ENCODE measurements at places on chromosomes 5 and 9.

- DNase-seq, result no peak
Measured at GRCh38 chr9:130535818-130536521, 43.4 kb upstream of the FUBP3 start.

- no peak for DNase-seq
Measured at GRCh38 chr5:178229861-178230260, 2.7 kb downstream of the PHYKPL start.

GRCh38 chr5:131392466-131393095 is 128.7 kb downstream of the CDC42SE2 start:
- DNase-seq, result no peak

DNA sequence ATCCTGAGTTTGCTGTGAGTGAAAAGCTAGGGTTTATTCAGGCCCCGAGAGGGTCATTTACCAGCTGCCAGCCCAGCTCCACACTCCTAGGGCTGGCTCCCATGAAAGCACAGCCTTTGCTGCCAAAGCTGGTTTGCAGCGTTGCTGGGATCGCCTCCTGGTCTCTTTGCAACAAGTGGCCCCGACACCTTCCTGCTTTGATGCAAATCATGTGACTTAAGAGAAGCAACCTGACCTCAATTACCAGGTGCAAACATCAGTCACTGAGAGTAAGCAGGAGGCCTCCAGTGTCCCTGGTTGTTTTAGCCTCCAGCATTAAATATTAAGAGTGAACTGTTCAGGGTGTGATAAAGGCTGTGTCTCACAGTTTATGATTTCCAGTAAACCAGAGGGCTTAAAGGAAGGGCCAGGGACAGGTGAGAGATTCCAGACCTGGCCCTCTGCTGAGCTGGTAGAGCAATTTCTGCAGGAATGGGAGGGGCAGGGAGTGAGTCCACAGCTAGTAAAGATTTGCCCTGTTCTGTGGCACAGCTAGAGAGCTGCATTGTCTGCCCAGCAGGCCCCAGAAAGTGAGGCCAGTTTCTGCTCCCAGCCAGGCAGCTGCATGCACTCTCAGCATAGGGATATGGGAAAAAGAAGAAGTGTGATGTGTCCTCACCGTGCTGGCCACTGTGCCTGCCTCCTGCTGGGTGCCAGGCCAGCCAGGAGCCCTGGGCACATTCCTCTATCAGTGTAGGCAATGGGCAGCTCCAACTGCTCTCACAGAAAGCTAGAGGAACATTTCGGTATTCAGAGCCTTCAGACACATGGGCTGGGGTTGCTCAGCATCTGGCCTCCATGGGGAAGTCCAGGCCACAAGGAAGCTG is 58.0 kb downstream of the SLC22A5 start:
- no peak for DNase-seq

- no peak for DNase-seq
Measured at GRCh38 chr5:143235423-143235822, 168.1 kb downstream of the NR3C1 start.

- DNase-seq, result no peak
Measured at GRCh38 chr9:123248630-123249029, 19.8 kb downstream of the STRBP start.

GRCh38 chr9:121704281-121704680 is 52.8 kb downstream of the DAB2IP start:
- no peak for DNase-seq

DNA sequence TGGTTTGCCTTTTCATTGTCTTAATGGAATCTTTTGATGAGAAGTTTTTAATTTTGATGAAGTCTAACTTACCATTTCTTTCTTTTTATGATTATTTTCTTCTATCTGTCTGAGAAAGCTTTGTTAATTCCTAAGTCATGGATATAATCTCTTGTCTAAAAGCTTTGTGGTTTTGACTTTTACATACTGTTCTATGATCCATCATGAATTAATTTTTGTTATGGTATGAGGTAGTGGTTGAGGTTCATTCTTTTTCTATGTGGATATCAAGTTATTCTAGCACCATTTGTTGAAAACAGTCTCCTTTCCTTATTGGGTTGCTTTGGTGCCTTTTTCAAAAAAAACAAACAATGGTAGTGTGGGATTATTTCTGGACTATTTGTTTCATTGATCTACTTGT is 20.4 kb downstream of the FBXO10 start:
- no peak for DNase-seq

GRCh38 chr9:109411069-109411761 is 86.9 kb downstream of the PTPN3 start:
- DNase-seq, result no peak

DNA sequence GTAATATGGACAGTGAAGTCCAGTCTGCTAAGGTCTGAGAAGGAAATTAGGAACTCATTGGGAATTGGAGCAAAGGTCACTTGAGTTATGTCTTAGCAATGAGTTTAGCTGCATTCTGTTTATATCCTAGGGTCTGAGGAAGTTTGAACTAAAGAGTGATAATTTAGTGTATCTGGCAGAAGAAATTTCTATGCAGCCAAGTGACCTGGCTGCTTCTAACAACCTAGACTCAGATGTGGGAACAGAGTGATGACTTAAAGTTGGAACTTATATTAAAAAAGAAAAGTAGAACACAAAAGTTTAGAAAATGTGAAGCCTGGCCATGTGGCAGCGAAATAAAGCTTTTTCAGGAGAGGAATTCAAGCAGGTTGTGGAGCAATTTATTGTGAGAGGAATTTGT is 106.2 kb downstream of the PRDM9 start:
- no peak for DNase-seq

DNA sequence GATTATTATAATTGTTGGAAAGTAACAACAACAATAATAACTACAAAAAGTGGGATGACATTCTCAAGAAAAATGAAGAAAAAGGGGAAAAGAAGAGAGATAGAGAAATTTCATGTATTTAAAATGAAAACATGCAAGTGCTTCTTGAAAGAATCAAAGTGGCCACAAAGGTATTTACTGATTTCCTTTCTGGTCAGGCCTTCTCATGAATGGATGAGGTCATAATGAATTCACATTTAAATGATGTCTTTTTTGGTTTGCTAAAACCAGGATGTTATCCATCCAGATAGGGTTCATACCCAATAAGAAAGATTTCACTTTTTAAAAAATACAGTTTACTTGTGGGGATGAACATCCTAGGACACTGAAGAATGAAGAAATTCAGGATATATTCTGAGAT is 446.4 kb upstream of the PTGER4 start:
- no peak for DNase-seq

- DNase-seq, result no peak
Measured at GRCh38 chr9:136688274-136689107, 1.2 kb upstream of the AGPAT2 start.

DNA sequence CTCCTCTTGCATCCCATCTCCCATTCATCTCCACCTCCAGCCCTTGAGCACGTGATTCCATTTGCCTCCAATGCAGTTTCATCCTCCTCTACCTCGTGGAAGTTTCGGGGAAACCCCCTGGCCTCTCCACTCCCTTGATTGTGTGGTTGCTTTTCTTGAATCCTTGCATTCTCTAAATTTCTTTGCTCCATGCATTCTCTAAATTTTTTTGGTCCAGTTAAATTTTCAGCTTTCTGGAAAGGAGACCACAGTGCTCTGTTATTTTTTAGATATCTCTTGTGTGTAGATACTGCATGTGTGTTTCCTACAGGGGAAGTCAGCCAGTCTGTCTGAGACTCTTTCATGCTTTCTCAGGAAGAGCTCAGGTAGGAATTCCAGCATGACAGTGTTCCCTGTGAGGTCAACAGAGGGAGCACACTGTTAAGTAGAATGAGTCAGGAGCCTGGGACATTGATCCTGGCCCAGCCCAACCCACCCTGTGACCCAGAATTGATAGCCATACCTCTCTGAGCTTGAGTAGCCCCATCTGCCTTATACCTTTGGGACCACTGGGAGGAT is 52.8 kb downstream of the AMBP start:
- no peak for DNase-seq

DNA sequence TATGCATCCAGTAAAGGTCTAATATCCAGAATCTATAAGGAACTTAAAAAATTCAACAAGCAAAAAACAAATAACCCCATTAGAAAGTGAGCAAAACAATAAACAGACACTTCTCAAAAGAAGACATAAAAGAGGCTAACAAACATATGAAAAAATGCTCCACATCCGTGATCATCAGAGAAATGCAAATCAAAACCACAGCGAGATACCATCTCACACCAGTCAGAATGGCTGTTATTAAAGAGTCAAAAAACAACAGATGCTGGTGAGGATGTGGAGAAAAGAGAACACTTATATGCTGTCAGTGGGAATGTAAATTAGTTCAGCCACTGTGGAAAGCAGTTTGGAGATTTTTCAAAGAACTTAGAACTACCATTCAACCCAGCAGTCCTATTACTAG is 86.1 kb downstream of the WWC1 start:
- no peak for DNase-seq

GRCh38 chr5:141841378-141842180 is 36.6 kb downstream of the PCDH1 start:
- DNase-seq, result no peak

- no peak for DNase-seq
Measured at GRCh38 chr5:149617760-149618306, 36.5 kb downstream of the ARHGEF37 start.

DNA sequence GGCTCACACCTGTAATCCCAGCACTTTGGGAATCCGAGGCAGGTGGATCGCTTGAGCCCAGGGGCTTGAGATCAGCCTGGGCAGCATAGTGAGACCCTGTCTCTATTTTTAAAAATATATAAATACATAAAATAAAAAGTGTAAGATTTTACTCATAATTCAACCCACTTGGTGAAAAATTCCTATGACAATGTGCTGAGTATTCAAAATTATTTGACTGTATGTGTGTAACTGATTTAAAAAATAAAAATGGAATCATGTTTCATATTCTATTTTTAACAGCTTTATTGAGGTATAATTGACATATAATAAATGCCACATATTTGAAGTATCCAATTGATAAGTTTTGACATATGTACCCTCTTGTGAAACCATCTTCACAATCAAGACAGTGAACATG is 22.8 kb downstream of the GM2A start:
- DNase-seq, result no peak

DNA sequence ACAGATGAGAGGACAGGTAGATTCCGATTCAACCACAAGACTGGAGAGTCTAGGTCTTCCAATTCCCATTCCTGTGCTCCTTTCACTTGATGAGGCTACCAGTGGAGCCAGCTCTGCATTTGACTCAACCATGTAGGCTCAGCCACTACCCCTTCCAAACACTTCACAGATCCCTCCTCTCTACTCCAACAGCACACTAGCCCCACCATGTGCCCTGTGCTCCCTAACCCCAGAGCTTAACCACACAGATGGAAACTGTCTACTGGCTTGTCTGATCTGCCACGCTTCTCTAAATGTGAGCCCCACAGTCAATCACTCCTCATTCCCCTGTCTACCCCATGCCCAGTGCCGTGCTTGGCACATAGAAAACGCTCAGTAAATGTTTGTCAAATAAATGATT is 508.2 kb downstream of the CDK5RAP2 start:
- no peak for DNase-seq

GRCh38 chr9:16726718-16727451 is 143.6 kb downstream of the BNC2 start:
- no peak for DNase-seq

DNA sequence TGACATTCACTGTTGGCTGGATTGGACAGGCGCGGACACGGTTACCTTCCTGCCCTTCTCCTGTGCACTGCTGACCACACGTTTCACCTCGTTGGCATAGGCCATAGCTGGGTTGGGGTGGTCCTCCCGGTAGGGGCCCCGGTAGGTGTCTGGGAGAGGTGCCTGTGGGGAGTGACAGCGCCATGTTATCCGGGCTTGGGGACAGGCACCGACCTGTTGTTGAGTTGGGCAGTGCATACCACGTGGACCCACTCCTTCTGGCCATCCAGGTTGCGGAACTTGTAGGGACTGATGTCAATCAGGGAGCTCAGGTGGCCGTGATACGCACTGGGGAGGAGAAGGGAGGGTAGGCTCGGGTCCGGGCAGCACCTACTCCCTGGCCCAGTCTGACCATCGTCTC is 8.2 kb downstream of the PHYKPL start:
- DNase-seq, result no peak

- DNase-seq, result no peak
Measured at GRCh38 chr5:114634967-114635901, 273.4 kb downstream of the KCNN2 start.

GRCh38 chr5:59673438-59674058 is 220.0 kb downstream of the PDE4D start:
- DNase-seq, result no peak

DNA sequence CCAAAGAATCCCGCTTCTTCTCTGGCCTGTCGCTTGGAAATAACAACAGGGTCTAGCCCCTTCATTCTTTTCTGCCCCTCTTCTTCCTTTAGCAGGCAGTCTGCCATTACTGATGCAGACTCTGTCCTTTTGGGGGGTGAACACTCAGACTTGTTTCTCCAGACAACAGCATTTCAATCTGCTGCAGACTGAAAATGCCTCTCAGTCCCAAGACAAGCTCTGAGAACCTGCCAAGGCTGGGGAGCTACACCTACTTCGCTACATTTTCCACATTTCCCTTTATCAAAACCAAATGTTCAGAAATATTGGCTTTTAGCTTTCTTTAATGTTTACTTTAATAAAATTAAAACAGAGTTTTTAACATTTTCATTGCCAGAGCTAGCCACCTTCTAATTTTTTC is 152.4 kb downstream of the MPDZ start:
- no peak for DNase-seq

- no peak for DNase-seq
Measured at GRCh38 chr5:96566833-96567587, 95.2 kb upstream of the CAST start.

GRCh38 chr5:52694648-52695047 is 93.1 kb upstream of the ITGA1 start:
- DNase-seq, result no peak

- no peak for DNase-seq
Measured at GRCh38 chr9:77386187-77386586, 208.9 kb downstream of the VPS13A start.

GRCh38 chr9:15873573-15874177 is 320.8 kb downstream of the CCDC171 start:
- DNase-seq, result no peak

- no peak for DNase-seq
Measured at GRCh38 chr5:127941646-127942045, 141.9 kb upstream of the SLC12A2 start.

GRCh38 chr9:133458643-133459312 is 1.0 kb upstream of the CACFD1 start:
- no peak for DNase-seq

GRCh38 chr9:16207161-16207560 is 654.3 kb downstream of the CCDC171 start:
- DNase-seq, result no peak

DNA sequence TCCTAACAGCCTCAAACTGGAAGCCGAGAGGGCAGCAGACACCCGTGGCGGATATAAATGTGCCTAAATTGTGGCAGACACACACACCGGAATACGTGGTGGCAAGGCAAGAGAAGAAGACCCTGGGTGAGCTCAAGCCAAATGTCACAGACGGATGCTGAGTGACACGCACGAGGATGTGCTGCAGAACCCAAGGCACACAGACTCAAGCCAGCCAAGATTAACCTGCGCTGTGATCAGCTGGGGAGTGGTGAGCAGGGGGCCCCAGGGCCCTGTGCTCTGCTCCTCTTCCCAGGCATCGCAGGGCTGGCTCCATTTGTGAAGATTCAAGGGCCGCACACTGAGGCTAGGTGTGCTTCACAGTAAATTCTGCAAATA is 16.4 kb downstream of the SEMA4D start:
- DNase-seq, result no peak

GRCh38 chr5:148733601-148734438 is 79.5 kb upstream of the HTR4 start:
- DNase-seq, result no peak

- DNase-seq, result no peak
Measured at GRCh38 chr9:99626426-99626825, 195.3 kb upstream of the NR4A3 start.
